ENCODE measurements at places on chromosomes 11 and 22. TPM values are rescaled to one million over a fixed set of nuclear protein-coding genes. Genes with fewer than 3 reads are reported as not detected.

GRCh38 chr11:110901441-110901840 is 189.2 kb upstream of the ARHGAP20 start:
- no peaks in the 10 kb centered on the region for H3K36me3 ChIP-seq
- H3K4me1 ChIP-seq = no peaks in the 10 kb centered on the region
- H3K4me3 ChIP-seq = no peak overlapping the region
- no peak for DNase-seq
- no peaks in the 10 kb centered on the region for H3K27me3 ChIP-seq

GRCh38 chr22:35133702-35134380 is 67.9 kb downstream of the ISX start:
- no peak overlapping the region for H3K4me3 ChIP-seq
- H3K4me1 ChIP-seq = no peaks in the 10 kb centered on the region
- H3K27me3 ChIP-seq = peaks cover 13% of the 10 kb centered on the region
- H3K36me3 ChIP-seq = no peaks in the 10 kb centered on the region
- DNase-seq = no peak
- no peak overlapping the region for H3K27ac ChIP-seq

- no peak for DNase-seq
- no peak overlapping the region for H3K4me3 ChIP-seq
- no peaks in the 10 kb centered on the region for H3K4me1 ChIP-seq
- no peak overlapping the region for H3K27ac ChIP-seq
- no peaks in the 10 kb centered on the region for H3K36me3 ChIP-seq
- H3K27me3 ChIP-seq = no peaks in the 10 kb centered on the region
These were observed 497.2 kb downstream of the BUD13 start for GRCh38 chr11:116275635-116276034.

- DNase-seq = no peak
- no peaks in the 10 kb centered on the region for H3K4me1 ChIP-seq
- H3K27ac ChIP-seq = no peak overlapping the region
These were observed 15.3 kb downstream of the CSTPP1 start for GRCh38 chr11:46951864-46952263.

GRCh38 chr22:42693763-42694683 is 26.6 kb downstream of the A4GALT start:
- H3K36me3 ChIP-seq = no peaks in the 10 kb centered on the region
- no peaks in the 10 kb centered on the region for H3K27me3 ChIP-seq
- no peak for DNase-seq
- no peak overlapping the region for H3K27ac ChIP-seq

- no peak overlapping the region for H3K4me3 ChIP-seq
- DNase-seq = no peak
- H3K36me3 ChIP-seq = no peaks in the 10 kb centered on the region
- no peaks in the 10 kb centered on the region for H3K27me3 ChIP-seq
- peaks cover 6% of the 10 kb centered on the region for H3K4me1 ChIP-seq
- H3K27ac ChIP-seq = no peak overlapping the region
These were observed 60.3 kb downstream of the AMBRA1 start for GRCh38 chr11:46533396-46534100.

- H3K4me3 ChIP-seq = no peak overlapping the region
- no peak overlapping the region for H3K27ac ChIP-seq
- DNase-seq = no peak
- H3K36me3 ChIP-seq = no peaks in the 10 kb centered on the region
These were observed 22.6 kb upstream of the OLFML1 start for GRCh38 chr11:7462706-7463105.

DNA sequence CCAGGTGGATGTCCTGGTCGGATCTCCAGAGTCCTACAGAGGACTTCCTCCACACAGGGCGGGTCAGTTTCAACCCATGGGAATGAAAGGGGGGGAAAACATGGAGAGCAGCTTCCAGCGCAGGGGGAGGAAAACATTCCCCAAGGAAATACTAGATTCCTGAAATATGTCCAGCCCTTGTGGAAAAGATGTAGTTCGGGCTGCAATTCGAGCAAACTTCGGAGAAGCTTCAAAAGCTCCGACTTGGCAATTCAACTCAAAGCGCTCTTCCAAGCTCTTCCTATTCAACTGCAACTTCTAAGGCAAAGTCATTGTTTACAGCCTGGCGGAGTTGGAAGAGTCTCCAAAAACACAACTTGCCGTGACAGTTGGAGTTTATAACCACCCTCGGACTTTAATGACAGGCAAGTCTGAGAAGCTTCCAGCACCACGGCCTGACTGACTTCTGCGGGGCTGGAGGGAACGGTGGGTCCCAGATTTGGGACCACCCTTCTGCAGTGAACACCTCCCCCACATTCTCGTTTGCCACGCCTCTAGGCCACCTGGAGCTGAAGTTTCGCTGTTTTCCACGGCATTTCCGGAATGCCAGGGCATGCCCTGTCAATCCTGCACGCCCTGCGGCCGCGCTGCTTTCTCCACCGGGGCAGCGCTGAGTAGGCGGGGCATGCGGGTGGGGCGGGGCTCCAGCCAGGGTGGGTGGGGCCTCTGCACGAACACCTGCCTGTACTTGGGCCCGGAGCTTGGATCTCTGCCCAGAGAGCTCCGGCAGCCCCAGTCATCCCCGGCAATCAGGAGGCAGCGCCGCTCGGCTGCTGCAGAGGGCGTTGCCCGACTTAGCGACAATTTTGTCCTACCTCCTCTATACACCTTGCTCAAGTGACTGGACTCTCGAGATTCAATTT is 49.0 kb upstream of the BIRC3 start:
- peaks cover 11% of the 10 kb centered on the region for H3K4me1 ChIP-seq
- peak overlapping the region; percentile 21 for H3K4me3 ChIP-seq
- DNase-seq = no peak
- H3K27ac ChIP-seq = peak overlapping the region; percentile 64

Gene XKR3
- total RNA-seq = 0.05 TPM

Gene MYOD1
- total RNA-seq = 0.38 TPM

Data from thymus (tissue), 14 donors.